ENCODE measurements at places on chromosomes 6 and 20.

GRCh38 chr20:58717278-58718091, 24.9 kb downstream of the NPEPL1 start:
- no peak for DNase-seq

DNA sequence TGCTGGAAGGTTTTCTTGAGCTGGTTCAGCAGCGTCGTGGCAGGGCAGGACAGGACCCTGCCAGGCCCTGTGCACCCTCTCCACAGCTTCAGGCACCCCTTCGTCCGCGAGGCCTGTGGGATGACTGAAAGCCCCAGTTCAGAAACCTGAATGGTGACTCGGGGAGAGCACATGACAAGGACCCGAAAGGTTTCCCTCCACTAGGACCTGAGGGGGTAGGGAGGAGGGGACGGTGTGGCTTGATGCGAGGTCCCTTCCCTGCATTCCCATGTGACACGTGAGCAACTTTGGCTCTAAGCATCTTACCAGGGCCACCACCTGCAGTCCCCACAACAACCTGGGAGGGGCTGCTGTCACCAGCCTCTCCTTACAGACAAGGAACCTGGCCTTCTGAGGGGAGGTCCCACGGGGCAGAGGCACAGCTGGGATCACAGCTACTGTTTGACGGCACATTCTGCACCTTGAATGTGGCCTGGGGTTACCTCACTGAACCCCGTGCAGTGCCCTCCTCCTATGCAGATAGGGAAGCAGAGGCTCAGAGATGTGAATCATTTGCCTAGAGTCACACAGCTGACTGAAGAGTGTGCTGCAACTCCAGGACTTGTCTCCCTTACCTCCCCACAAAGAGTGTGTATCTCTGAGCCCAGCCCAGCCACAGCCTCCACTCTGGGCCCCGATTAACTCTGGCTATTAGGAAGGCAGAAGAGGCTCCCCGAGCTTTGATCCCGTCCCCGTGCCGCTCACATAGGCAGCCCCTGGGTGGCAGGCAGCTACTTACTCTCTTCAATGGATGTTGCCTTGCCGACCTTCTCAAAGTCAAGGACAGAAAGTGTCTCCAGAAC, 84.6 kb downstream of the PTPN1 start:
- no peak for DNase-seq

- DNase-seq: no peak
Measured at GRCh38 chr20:60269573-60270162, 311.4 kb downstream of the CDH26 start.

DNA sequence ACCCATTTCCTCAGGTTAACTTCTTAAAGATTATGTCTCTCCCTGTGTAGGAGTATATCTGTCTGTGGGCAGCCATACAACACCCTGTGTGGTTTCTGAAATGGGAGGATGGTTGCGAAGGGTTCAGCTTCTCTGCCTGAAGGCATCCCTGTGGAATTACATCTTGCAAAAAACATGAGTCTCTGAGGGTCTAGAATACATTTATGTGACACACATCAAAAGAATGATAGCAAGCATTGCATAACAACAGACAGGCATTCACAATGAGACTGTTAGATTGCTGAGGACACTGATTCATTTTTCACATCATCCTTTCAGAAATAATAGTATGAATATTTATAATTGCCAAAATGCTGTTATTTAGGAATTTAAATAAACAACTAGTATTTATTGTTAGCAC, 670.9 kb downstream of the HTR1B start:
- DNase-seq: no peak

GRCh38 chr6:143136647-143137046, 76.0 kb downstream of the AIG1 start:
- no peak for DNase-seq

DNA sequence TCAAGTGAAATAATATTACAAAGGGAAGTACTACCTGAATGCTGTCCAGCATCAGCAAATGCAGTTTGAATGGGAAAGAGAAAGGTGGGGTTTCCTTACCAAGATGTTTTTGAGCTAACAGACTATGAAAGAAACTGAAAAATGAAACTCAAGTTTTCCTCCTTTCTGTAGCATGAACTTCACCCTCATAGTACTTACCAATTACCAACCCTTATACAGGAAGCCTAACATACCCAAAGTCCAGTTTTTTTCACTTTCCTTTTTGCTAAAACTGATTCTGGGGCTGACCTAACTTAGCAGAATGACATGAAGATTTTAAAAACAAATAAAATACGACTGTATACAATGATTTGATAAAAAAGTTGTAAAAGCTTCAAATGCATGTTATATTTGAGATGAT, 5.2 kb downstream of the ZNFX1 start:
- DNase-seq: no peak

DNA sequence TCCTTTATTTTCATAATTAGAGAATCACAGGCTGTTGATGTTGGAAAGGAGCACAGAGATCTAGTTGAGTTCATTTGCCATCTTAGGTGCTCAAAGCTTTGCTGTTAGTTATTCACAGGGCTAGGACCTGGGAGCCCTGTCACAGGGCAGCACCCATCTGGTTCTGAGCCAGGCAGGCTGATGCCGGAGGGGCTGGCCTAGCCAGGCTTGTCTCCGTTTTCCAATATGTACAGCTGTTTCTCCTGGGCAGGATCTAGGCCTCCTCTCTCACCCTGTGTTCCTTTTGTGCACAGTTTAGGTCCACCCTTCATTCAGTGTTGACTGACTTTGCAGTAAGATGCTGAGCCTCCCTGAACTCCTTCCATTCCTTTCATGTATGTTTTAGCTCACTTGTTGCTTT, 33.4 kb downstream of the LRRC1 start:
- no peak for DNase-seq

GRCh38 chr20:61698598-61699494, 366.8 kb downstream of the TAF4 start:
- no peak for DNase-seq

- DNase-seq: no peak
Measured at GRCh38 chr6:149445095-149445466, 39.7 kb downstream of the ZC3H12D start.
